ENCODE measurements at places on chromosomes 4 and X. TPM values are rescaled to one million over a fixed set of nuclear protein-coding genes. Genes with fewer than 3 reads are reported as not detected.

DNA sequence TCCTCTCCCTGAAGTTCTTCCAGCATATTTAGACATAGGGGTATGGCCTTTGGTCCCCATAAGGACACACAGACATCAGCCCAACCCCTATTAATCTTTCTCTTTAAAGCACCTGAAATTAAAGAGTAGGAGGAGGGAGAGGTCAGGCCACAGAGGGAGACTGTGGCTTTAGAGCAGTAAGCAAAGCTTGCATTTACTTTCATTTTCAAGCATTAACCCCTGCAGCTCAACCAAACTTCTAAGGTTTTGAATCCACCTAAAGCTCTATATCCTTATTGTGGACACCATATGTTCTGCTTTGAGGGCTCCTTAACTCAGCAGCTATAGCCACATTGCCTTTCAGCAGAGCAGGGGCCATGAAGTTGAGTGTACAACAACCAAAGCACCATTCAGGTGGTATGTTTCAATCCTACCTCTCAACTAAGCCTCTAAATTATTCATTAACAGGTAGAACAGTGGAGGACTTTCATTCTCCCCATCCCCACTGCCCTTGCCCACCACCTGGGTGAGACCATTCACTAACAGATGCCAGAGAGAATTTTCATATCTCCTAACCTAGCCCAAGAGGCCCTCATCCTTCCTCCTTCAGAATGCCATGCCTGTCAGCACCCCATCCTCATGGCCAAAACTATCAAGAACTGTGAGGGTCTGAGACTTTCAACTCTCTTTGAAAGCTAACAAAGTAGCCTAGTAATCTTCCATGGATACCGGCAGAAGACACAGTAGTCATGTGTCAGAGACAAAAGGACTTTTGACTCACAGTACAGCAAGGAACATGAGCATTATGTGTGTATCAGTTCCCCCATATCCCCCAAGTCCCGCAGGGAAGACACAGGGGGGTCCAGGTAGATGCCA, 20.8 kb downstream of the LIN54 start:
- H3K4me1 ChIP-seq: no peaks in the 10 kb centered on the region
- no peak overlapping the region for H3K4me3 ChIP-seq
- no peaks in the 10 kb centered on the region for H3K27me3 ChIP-seq
- H3K36me3 ChIP-seq: no peaks in the 10 kb centered on the region
- DNase-seq: no peak

GRCh38 chr4:98873059-98873458, 55.9 kb downstream of the EIF4E start:
- DNase-seq: no peak
- H3K27me3 ChIP-seq: no peaks in the 10 kb centered on the region
- H3K4me1 ChIP-seq: no peaks in the 10 kb centered on the region
- H3K27ac ChIP-seq: no peak overlapping the region

DNA sequence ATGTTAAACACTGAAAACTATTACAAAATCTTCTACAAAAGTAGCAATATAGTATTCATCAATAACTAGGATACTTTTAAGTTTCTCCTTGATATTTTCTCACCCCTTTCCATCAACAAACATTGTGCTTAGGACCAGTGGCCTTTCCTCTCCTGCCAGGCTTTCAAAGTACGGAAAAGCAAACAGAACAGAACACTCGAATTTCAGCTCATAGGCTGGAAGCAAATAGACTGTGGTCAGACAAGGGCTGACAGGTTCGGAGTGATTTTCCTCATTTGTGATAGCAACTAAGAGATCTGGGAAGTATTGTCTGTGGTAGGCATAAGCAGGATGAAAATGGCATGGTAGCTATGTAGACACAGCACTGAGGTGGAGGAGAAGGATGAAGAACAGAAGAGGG, 68.6 kb upstream of the SORBS2 start:
- no peak for DNase-seq
- H3K36me3 ChIP-seq: no peaks in the 10 kb centered on the region
- no peak overlapping the region for H3K27ac ChIP-seq
- H3K27me3 ChIP-seq: no peaks in the 10 kb centered on the region

DNA sequence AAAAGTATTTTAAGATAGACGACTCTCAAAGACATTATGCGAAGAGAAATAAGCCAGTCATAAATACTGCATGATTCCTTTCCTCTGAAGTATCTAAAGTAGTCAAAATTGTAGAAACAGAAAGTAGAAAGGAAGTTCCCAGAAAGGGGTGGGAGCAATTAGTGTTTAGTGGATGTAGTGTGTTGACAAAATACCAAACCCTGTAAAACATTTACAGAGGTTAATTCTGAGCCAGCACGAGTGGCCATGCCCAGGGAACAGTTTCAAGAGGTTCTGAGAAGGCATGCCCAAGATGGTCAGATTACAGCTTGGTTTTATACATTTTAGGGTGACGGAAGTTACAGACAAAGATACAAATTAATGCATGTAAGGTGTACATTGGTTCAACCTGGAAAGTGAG, 34.4 kb upstream of the SLC25A4 start:
- DNase-seq: no peak
- H3K4me1 ChIP-seq: peaks cover 22% of the 10 kb centered on the region
- H3K27ac ChIP-seq: no peak overlapping the region
- no peaks in the 10 kb centered on the region for H3K36me3 ChIP-seq
- no peaks in the 10 kb centered on the region for H3K27me3 ChIP-seq

GRCh38 chr4:25889589-25890503, 24.2 kb upstream of the SMIM20 start:
- no peak overlapping the region for H3K27ac ChIP-seq
- peaks cover 17% of the 10 kb centered on the region for H3K4me1 ChIP-seq
- no peak for DNase-seq
- no peak overlapping the region for H3K4me3 ChIP-seq
- no peaks in the 10 kb centered on the region for H3K36me3 ChIP-seq

DNA sequence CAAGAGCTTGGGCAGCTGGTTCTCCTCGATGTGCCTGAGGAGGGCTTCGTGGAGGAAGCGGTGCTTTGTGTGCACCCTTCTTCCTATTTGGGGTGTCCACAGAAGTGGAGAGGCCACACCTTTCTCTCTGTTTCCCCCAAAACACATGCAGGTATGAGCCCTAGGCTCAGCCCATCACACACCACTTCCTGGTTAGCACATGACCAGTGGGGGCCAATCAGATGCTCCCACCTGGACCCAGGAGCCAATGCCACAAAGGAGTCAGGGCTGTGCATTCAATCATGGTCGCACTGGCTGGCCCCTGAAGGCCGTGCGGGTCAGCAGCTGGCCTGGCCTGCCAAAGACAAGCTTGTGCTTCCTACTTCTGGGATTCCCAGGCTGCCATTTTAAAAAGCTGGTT, 51.4 kb downstream of the PPP2R2C start:
- no peak overlapping the region for H3K27ac ChIP-seq
- peaks cover 11% of the 10 kb centered on the region for H3K27me3 ChIP-seq
- H3K4me1 ChIP-seq: no peaks in the 10 kb centered on the region
- no peaks in the 10 kb centered on the region for H3K36me3 ChIP-seq
- DNase-seq: no peak

GRCh38 chrX:126733874-126734273, 85.7 kb upstream of the PRR32 start:
- H3K4me3 ChIP-seq: no peak overlapping the region
- H3K36me3 ChIP-seq: no peaks in the 10 kb centered on the region
- no peak for DNase-seq
- no peak overlapping the region for H3K27ac ChIP-seq
- H3K27me3 ChIP-seq: no peaks in the 10 kb centered on the region
- no peaks in the 10 kb centered on the region for H3K4me1 ChIP-seq

GRCh38 chr4:32010221-32010620, 1290.1 kb downstream of the PCDH7 start:
- H3K27ac ChIP-seq: no peak overlapping the region
- H3K27me3 ChIP-seq: no peaks in the 10 kb centered on the region
- no peaks in the 10 kb centered on the region for H3K36me3 ChIP-seq
- DNase-seq: no peak
- no peaks in the 10 kb centered on the region for H3K4me1 ChIP-seq

- no peak for DNase-seq
- H3K4me1 ChIP-seq: no peaks in the 10 kb centered on the region
- H3K36me3 ChIP-seq: no peaks in the 10 kb centered on the region
- H3K27me3 ChIP-seq: no peaks in the 10 kb centered on the region
These were observed 248.6 kb upstream of the EPHA5 start for GRCh38 chr4:65918872-65919271.

DNA sequence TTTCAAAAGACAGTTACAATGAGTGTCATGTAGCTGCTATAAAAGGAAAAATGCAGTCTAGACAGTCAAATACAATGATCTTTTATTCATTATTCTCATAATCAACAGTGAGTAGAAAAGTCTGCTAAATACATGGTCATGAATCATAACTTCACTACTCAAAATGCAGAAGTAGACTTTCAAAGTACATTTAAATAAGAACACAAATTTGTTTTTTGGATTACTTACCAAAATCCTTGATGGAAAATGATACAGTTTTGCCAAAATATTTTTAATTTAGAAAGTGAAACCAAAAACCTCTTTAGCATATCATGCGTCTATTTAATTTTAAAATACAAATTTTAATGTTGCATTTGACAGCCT, 4.9 kb downstream of the ACSL4 start:
- H3K27ac ChIP-seq: peak overlapping the region; percentile 54
- no peak for DNase-seq
- no peaks in the 10 kb centered on the region for H3K27me3 ChIP-seq
- no peaks in the 10 kb centered on the region for H3K4me1 ChIP-seq

Gene MXRA5
- total RNA-seq: 68.0 TPM

Gene IL9R
- total RNA-seq: not detected

Gene USP17L28
- total RNA-seq: not detected

Gene SHOX
- not detected for total RNA-seq

Gene L1CAM
- 5.8 TPM for total RNA-seq
